ENCODE measurements at places on chromosomes 7 and 10. TPM values are rescaled to one million over a fixed set of nuclear protein-coding genes. Genes with fewer than 3 reads are reported as not detected.

The TMEM139 gene
- 2.5 TPM for total RNA-seq

The STOX1 gene
- 2.4 TPM for total RNA-seq

The ANKRD2 gene
- not detected for total RNA-seq

The ITPRID1 gene
- 0.18 TPM for total RNA-seq

The BAG3 gene
- 8.4 TPM for total RNA-seq

The H2BK1 gene
- not detected for total RNA-seq

The PCLO gene
- total RNA-seq: 1.5 TPM

The STEAP1 gene
- total RNA-seq: 3.3 TPM

The POLD2 gene
- total RNA-seq: 134 TPM

The PRSS37 gene
- total RNA-seq: not detected

The LOXL4 gene
- total RNA-seq: 1.4 TPM

The EFCAB10 gene
- 2.3 TPM for total RNA-seq

The COBL gene
- 4.2 TPM for total RNA-seq

The UCMA gene
- total RNA-seq: not detected

The NET1 gene
- 44.0 TPM for total RNA-seq

The KIAA1217 gene
- total RNA-seq: 3.7 TPM

The NEUROD6 gene
- not detected for total RNA-seq

The SLC26A5 gene
- total RNA-seq: not detected

The SKIDA1 gene
- total RNA-seq: 10.4 TPM

The RADIL gene
- total RNA-seq: 9.8 TPM

The GRM3 gene
- total RNA-seq: 0.30 TPM

The TNRC18 gene
- total RNA-seq: 44.3 TPM

The TMEM178B gene
- total RNA-seq: 1.1 TPM

The STAG3 gene
- 10.3 TPM for total RNA-seq

The KAZALD1 gene
- total RNA-seq: 22.0 TPM

The SEPTIN14 gene
- total RNA-seq: not detected

The LDB3 gene
- total RNA-seq: 0.03 TPM

The PTER gene
- 9.0 TPM for total RNA-seq

The ATP5F1C gene
- 483 TPM for total RNA-seq

The C10orf143 gene
- total RNA-seq: 2.3 TPM

The IGFBP3 gene
- 5.6 TPM for total RNA-seq

The MSS51 gene
- 2.2 TPM for total RNA-seq

The OR2A5 gene
- total RNA-seq: not detected
